ENCODE measurements at places on chromosomes 11 and 22.

GRCh38 chr22:36759481-36760159 is 16.3 kb downstream of the IFT27 start:
- no peak for DNase-seq

DNA sequence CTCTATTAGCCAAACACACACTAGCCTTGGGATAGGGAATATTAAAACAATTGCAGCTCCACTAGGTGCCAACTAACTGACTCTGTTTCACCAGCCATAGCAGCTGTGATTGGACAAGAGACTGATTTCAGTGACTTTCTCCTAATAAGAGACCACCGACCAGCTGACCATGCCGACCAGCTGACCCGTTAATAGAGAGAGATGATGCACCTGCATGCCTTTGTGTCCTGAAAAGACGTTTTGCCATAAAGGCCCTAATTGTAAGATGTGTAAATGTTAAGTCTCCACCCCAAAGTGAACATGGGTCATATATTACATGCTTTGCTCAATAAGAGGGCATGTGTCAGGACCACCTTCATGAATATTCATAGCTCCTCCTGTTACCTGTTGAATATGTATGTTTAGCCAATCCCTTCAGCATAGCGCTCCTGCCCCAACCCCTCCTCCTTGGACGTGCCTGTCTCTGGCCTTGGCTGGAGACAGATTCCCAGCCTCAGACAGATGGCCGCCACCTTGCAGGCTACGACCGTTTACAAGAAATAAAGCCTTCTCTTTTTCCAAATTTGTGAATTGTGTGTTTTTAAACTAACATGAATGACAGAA is 1.3 kb upstream of the NADSYN1 start:
- DNase-seq, result no peak

DNA sequence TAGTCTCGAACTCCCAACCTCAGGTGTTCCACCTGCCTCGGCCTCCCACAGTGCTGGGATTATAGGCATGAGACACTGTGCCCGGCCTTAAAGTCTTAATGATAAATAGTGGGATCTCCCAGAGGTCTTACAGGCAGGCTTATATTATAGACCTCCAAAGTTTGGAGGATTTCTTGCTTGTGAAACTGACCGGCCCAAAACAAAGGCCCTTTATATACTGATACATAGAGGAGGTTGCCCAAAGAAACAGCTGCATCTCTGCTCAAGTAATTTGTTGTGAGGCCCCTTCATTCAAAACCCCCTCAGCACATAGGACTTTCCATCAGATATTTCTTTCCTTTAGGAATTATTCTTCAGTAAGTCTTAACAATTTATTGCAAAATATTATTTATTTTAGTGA is 27.4 kb upstream of the RDX start:
- DNase-seq, result no peak

DNA sequence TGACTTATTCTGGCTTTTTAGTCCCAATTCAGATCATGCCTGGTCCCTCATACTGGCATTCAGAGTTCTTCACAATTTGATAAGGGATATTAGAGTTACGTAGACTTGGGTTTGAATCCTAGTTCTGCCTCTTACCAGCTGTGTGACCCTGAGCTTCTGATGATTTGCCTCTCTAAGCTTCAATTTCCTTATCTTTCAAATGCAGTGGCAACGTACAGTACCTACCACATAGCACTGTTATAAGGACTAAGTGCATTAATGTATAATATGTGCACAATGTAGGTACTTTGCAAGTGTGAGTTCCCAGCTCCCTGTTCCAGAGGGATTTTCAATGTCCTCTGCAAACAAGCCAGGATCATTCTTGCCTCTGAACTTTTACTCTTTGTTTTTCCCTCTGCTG is 7.3 kb downstream of the RHOG start:
- DNase-seq, result no peak

DNA sequence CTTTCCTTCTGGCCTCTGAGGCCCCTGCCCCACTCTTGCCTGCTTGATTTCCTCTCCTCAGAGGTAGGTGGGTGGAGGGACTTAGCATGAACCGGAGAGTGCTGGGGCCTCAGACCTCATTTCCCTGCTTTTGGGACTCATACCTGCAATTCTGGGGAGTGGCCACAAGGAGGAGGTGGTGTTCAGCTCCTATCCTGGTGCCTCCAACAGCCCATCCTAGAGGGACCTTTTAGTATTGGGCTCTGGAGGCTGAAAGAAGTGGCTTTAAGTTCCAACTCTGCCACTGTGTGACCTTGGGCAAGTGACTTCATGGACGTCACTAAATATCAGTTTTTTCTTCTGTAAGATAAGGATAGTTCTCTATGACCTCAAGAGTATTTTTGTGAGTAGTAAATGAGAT is 98.6 kb downstream of the KIAA1671 start:
- DNase-seq, result no peak

GRCh38 chr22:31585161-31585859 is 76.7 kb downstream of the PISD start:
- no peak for DNase-seq

- no peak for DNase-seq
Measured at GRCh38 chr22:26086359-26086758, 82.9 kb upstream of the SEZ6L start.

DNA sequence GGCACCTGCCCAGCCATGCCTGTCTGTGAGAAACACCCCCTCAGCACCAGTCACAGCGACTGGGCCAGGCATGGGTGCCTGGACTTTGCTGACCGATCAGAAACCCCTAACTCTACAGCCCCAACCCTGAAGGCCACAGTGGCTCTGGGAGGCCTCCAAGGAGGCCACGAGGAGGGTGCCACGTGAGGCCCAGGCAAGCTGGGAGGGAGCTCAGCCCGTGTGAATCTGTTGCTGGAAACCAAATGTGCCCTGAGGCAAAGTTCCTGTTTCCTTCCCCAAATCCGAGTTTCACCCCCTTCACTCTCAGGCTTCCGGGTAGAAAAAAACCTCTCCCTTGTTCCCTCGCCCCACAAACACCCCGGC is 1.3 kb downstream of the UNC93B1 start:
- DNase-seq, result no peak

- no peak for DNase-seq
Measured at GRCh38 chr11:43913829-43914380, 28.5 kb upstream of the C11orf96 start.

GRCh38 chr11:116869610-116870009 is 32.2 kb upstream of the APOA1 start:
- no peak for DNase-seq

GRCh38 chr22:35065796-35066218 is at the start of gene ISX:
ISX (plus strand) TSS chr22:35066158; CDS start chr22:35067088, 930 bp downstream.
- DNase-seq, result no peak

- no peak for DNase-seq
Measured at GRCh38 chr11:62504158-62504973, 42.2 kb downstream of the AHNAK start.

DNA sequence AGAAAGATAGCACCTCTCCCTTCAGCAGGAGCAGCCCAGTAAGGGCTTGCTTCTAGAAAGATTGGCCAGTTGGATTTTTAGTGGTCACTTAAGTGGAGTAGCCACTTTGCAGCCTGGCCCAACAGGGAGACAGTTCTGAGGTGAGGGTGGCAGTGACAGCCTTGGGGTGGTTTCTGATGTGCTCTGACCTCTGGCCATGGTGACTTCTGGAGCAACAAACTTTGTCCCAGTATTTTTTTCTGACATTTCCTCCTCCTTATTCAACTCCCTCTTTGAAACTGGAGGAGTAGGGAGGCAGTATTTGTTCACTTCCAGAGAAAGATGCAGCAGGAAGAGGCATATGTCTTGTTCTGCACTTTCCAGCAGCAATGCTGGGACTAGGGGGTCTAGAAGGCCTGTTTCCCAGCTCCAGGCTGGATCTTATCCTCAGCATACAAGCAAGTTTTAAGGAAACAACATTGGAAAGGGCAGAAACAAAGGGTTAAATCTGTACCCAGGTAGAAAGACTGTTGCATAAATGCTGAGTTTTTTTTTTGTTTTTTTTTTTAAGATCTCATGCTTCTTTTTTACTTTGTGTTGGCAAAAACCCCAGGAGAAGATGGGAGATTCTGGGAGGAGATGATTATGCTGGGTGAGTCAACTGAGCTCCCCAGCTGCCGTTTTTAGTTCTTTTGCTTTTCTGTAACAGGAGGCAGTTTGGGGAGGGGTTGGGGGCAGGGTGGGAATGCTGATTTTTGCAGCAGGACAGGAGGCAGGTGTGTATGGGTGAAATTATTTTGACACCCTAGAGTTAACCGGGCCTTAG is 37.2 kb downstream of the RCOR2 start:
- DNase-seq, result no peak

DNA sequence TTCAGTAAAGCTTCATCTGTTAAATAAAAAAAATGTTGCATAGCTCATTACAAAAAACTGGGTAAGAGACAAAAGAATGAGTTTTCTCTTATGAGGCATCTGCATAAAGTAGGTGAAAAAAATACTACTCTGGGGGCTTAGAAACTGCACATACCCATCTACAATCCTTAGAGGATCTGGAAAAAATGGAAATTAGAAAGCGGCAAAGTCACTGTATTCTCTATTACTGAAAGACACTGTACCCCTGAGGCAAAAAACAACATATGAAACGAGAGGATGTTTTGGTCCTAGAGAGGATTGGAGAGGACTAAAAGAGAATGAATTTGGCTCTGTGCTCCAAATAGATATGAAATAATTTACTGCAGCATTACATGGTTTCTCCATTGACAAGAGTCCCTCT is 206.7 kb upstream of the PITPNB start:
- DNase-seq, result no peak

DNA sequence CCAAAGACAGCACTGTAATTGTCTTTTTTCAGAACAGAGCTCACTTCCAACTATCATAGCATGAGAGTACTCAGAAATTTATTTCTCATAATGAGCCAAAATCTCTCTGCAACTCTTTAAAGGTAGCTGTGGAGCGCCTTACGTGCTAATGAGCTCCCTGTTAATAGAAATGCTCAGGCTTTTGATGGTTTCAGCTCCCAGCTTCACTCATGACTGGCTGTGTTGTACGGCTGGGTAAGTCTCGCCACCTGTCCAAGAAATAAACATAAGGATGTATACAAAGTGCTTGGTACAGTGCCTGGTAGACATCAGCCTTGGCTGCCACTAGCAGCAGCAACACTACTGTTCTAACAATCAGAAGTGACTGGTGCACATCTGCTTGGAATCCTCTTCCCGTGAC is 109.4 kb downstream of the LDLRAD3 start:
- DNase-seq, result no peak

DNA sequence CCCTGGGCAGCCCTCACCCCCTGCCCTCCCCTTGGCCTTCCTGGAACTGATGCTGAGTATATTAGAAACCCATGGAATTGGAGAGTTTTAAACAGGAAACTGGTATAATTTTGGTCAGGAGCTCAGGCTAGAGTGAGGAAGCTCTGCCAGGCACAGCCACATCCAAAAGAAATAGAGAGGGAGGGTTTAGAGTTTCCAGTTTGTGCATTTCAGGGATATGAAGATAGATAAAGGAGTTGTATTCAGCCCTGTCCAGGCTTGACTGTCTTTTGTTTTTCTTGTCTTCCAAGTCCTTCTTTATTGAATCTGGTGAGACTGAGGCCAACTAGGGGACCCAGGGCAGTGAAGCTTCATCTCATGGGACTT is 71.8 kb downstream of the TSPAN18 start:
- DNase-seq, result no peak

GRCh38 chr11:111833524-111833923 is 37.9 kb downstream of the ALG9 start:
- no peak for DNase-seq

Measured in activated CD4-positive, CD25-positive, alpha-beta regulatory T cell (primary cell).